Lung (tissue), 17 donors: ENCODE measurements at places on chromosomes 2 and 18.

DNA sequence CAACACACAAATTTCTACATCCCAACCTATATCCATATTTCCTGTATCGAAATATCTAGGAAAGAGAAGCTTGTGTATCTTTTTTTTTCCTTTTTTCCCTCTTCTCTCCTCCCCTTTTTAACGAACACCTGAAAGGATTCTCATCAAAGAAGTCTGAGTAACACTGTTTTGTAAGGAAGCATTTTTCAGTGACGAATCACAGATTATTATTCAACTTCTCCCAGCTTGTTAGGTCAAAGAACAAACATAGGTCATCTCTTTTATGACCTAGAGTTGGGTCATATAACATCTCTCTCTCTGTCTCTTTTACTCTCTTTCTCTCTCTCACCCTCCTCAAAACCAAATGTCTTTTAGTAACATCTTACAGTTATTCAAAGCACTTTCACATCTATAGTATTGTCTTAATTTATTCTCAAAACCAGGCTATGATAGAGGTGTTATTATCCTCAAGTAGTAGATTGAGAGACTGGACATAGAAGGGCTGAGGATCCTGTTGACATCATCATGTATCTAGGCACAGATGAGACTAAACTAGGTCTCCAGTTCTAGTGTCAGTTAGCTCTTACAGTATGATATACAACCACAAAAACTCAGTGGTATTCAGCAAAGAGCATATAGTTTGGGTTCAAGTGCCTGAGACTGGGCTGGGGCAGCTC is 80.1 kb upstream of the SPOPL start:
- no peak for DNase-seq

DNA sequence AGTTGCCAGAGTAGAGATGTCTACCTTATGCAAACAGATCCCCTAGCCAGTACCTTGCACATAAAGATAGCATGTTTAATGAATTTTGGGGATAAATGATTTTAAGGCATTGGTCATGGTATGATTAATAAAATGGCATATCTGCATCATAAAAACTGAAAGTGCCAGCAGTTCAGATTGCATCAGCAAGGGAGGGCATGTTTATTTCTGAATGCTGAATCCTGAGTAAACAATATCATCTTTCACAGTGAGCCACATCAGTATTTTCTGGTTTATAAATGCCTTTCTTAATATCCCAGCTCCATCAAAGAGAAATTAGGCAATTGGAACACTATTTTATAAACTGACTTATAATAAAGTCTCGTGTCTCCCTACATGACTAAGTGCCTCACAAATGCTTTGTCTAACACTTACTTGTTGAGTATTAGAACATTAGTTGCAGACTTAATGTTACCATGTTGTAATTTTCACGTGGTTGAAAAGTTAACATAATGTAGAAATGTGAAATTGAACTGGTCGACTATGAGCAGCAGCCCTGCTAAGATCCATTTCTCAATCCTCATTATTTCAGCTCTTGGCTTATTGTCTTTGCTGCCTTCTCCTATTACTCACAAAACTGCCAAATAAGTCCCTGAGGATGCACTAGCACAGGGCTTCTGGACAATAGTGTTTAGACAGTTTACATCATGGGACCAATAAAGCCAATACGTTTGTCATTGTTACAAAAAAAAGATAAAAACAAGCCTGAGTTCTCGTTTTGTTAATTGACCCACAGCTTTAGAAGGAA is 48.0 kb downstream of the LANCL1 start:
- DNase-seq: no peak

- peak; percentile 75 for DNase-seq
Observed at GRCh38 chr2:239934571-239935171, 90.5 kb downstream of the NDUFA10 start.

DNA sequence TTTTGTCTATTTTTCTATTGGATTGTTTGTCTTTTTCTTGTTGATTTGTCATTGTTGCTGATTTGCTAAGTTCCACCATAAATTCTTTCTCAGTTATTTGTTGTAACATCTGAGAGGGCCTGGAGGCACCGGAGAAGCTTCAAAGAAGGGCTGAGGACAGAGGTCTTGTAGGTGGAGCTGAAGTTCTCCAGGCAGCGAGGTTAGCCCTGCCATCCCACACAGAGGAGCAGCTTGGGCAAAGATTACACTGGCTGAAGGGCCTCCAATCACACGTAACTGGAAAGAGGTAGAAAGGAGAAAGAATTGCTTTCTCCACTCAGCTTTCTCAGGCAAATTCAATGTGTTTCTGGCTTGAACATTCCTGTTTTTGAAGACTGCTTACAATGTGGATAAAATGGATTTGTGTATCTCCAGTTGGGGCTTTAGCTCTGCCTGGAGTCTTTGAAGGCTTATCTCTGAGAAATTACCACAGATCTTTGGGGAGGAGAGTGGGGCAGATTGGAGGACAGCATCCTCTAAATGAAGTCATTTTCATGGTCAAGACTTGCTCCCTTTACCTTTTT is 21.1 kb upstream of the EMILIN2 start:
- no peak for DNase-seq

DNA sequence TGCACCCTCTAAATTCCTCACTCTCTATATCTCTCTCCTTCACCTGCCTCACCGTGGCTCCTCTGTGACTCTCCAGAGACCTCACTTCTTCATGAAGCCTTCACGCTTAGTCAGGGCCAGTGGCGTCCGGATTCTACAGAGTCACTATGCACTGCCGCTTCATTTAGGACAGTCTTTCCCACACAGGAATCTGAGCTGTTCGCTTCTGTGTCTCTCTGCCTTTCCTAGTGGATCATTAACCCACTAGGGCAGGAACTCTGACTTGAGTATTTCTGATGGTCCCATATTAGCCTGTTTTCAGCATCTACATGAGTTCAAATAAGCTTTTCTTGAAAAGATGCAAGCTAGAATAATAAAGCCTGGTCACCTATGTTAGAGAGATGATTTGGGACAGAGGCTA is 180.2 kb upstream of the DOK6 start:
- DNase-seq: no peak
